Stimulated activated CD8-positive, alpha-beta memory T cell treated with anti-CD3 and anti-CD28 coated beads, Interleukin-7, amount 100 ng/mL, for 48 hours (primary cell): ENCODE measurements at places on chromosomes 12 and 14.
A peak's percentile ranks its signal among the peaks of the same experiment; 100 is the strongest.

DNA sequence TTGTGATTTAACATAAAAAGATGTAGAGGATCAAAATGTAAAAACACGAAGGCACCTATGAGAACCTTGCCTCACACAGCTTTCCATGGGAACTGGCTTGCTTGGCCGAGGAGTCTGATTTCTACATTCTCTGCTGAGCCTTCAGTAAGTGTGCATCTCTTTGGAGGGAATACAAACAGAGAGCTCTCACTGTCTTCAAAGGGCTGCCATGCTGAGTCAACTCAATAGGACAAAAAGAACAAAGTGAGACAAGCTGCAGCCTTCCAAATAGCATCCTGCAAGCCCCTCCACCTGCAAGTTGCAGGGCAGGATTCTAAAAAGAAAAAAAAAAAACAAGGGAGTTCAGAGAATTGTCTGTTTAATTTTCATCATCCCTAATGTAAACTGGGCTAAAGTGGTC is 411.9 kb downstream of the NELL2 start:
- DNase-seq: no peak

- DNase-seq: no peak
These were observed 245.1 kb upstream of the AVPR1A start for GRCh38 chr12:63396135-63396534.

DNA sequence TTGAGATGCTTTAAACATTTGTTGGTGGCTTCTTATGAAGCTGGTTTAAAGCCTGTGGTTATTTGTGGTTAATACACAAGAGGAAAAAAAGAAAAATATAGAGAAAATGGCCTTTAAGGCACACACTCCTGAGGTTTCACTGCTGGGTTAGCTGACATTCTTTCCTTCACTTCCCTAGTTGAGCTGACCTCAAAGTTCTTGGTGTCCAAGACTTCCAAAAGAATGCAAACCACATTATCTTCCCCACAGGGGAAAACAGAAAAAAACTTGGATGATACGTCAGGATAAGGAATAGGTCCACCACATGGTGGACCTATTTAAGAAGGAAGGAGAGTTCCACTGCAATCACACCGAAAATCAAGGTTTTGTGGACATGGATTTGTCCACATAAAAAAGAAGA is 94.3 kb downstream of the SLC25A21 start:
- DNase-seq: no peak

- DNase-seq: no peak
These were observed 3.4 kb upstream of the SLCO1A2 start for GRCh38 chr12:21337959-21338744.

DNA sequence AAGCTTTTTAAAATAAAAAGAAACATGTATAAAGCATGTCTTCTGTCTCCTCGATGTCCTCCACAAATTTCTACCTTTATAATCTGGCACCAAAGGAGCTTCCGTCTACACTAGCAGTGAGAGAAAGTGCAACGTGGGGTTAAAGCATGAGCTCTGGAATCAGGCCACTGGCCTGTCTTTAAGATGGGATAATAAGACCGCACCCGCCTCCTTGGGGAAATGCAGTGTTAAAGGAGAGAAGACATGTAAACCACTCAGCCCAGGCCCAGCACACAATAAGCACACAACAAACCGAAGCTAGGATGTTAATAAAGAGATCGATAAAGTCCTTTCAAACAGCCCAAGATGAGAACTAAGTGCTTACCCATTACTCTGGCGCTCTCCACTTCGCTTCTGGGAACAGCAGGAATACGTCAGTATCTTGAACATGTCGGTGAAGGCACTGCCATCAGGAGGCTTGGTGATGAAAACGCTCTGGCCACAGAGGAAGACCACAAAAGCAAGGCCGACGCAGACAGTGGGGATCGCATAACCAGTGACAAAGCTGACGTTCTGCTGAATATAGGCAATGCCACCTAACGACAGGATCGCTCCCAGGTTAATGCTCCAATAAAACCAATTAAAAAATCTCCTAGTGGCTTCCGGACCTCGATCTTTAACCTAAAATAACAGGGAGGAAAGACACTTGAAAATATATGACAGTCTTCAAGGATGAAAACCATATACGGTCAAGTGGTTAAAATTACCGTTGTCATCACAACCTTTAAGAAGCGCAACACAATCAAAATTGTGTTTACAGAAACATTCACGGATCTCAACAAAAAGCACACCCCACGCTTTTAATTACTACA is 9.1 kb downstream of the SLC15A4 start:
- no peak for DNase-seq

DNA sequence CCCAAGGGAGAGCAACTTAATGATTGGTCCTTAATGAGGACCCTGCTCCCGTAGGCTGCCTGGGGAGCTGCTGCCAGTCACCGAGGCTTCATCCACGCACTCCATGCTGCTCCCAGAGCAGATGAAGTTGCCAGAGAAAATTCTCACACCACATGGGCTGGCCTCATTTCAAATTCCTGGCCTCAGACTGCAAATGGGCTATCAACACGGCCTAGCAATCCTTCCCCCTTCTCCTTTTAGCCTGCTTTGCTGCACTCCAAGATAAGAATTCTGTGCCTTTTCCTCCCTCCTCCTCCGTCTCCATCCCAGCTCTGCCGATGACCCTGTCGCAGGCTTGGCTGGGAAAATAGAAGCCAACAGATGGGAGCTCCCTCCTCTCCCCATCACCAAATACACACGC is 10.8 kb upstream of the DGLUCY start:
- no peak for DNase-seq

GRCh38 chr12:22627371-22627770 is 2.4 kb downstream of the ETNK1 start:
- no peak for DNase-seq

DNA sequence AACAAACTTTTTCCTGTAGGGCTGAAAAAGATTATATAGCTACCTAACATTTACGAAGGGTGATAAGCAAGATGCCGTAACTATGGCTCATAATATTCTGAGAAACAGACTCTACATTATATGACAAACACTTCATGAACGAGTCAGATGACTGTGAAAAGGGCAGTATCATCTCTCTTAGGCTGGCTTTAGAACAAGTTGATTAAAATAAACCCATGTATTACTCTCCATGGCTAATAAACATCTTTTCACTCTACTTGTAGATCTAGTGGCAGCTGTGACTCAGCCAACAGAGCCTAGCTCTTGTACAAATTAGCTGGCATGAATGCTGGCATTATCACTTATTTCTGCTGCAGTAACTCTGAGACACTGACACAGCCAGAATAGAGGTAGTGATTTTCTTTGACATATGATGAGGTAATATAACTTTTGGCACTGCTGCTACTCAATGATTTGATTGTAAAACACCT is 47.1 kb downstream of the SLC2A13 start:
- no peak for DNase-seq

GRCh38 chr12:3035815-3036702 is 41.1 kb upstream of the TSPAN9 start:
- DNase-seq: no peak

DNA sequence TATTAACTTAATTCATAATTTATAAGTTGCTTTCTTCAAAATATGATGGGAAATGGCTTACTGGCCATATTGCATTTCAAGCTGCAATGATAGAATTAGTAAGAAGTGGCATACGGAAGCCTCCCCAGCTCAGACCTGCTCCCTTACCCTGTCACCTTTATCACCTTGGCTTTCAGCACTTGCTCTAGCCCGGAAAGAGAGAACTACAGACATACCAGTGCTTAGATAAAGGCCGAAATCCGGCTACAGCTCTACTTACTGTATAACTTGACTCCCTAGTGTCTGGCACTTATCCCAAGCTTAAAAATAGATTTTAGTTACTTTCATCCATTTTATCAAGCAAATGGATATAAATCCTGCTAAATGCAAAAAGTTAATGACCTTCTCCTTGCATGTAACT is 42.5 kb downstream of the PKP2 start:
- DNase-seq: no peak

DNA sequence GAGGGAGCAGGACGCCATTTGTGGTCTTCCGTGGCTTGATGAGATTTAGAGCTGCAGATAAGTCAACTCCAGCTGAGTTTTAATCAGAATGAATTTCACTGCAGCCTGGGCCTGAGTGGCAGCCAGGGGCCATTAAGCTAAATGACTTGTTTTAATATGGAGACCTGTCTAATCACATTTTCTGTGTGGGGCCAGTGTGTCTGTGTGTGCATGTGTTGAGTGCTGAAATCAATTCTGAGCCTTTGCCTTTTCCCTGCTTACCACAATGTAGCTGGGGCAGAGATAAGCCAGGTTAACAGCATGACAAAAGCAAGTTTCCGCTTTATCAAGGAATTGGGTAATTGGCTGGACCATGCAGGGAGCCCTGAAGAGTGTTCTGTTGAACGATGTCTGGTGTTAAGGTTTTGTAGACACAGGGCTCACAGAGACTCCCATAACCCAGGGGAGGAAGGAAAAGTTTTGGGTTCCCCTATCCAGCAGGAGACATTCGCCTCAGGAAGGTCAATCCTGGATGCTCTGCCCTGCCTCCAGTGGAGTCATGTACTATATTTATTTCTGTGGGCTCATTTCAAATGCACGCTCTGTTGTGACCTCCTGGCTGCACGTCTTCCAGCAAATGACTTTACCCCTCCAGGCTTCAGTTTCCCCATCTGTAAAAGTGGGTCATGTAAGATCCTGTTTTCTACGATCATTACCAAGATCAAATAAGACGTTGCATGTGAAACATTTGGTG is 24.2 kb downstream of the RPH3A start:
- no peak for DNase-seq

- DNase-seq: peak; percentile 75
These were observed 19.7 kb downstream of the VDR start for GRCh38 chr12:47885012-47885501.

DNA sequence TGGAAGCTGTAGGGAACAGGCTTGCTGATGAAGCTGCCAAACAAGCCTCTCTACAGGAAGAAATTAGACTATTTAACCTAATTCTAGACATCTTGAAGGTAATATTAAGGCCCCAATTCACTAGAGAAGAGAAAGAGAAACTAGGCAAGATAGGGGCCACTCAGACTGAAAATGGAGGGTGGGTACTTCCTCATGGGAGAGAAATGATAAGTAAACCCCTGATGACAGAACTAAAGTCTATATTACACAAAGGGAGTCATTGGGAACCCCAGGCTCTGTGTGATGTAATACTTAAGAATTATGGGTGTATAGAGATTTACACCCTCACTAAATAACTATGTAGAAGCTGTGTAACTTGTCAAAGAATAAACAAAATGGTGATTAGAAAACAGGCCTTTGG is 64.3 kb downstream of the APOBEC1 start:
- no peak for DNase-seq

DNA sequence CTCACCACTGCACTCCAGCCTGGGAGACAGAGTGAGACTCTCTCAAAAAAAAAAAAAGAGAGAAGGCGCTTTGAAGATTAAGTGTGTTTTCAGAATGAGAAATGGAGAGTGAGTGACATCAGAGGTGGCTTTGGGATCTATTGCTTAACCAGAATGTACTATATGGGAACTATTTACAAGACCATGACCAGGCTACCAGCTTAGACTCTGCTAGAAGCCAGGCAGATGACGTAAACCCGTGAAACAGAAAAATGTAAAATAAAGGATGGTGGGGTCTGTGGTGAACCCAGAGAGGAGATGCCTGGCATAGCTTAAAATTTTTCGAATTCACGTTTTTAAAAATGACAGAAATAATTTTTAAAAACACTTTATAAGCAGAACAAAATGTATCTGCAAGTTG is 82.0 kb downstream of the IFT43 start:
- DNase-seq: no peak

DNA sequence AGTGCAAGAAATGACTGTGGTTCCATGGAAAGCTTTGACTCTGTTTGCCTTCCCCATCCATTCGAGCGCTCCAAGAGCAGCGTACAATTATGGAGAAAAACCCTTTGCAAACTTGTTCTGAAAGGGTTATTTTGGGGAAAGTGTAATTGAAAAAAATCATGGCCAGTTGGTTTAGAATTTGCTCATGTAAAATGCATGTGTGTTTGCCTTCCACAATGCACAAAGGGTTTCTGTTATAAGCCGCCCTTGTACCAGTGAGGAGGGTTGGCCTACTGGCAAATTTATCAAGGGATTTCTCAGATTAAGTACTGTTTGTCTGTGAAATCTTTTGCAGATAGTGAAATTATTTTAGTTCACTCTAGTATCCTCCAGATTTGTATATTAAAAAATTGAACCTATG is 62.7 kb upstream of the PELI2 start:
- no peak for DNase-seq

DNA sequence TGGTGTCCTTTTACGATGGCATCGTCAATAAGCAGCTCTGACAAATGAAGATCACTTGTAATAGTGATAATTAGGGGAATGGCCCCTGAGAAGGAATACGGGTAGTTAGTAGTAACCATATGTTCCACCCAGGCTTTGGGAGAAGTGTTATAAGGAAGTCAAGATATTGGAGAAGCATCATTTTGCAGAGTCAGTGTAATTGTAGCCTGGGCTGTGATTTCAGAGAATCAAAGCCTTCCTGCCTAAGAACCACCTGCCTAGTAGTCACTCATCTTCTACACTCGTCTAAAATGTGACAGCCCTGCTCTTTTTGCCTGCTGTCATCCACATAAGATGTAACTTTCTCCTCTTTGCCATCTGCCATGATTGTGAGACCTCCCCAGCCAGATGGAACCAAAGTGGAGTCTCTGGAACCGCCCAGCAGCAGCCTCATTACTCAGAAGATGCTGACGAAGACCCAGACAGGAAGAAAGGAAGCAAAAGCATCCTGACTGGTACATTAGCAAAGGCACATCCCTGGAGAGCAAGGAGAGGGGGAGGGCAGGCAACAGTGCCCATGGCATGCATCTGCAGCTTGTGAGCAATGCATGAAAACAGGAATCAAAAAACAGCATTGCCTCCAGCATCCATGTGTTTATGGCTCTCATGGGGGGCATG is 12.6 kb upstream of the EDDM3A start:
- no peak for DNase-seq

DNA sequence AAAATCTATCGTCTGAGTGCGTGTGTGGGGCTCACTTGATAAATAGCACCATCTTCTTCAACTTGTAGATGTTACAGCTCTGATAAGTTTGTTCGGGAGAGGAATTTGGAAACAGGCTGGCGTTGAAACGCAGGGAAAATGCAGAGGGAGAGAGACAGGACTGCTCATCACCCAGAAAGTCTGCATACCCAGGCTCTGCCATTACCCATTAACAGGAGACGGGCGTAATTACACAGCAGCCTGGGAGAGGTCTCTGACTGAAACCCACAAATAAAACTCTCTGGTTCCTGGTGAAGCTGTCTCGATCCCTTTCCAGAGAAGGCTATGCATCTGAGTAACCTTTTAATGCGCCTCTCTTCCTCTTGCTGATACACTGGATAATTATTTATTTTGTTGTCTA is 547.3 kb downstream of the BCL11B start:
- no peak for DNase-seq

DNA sequence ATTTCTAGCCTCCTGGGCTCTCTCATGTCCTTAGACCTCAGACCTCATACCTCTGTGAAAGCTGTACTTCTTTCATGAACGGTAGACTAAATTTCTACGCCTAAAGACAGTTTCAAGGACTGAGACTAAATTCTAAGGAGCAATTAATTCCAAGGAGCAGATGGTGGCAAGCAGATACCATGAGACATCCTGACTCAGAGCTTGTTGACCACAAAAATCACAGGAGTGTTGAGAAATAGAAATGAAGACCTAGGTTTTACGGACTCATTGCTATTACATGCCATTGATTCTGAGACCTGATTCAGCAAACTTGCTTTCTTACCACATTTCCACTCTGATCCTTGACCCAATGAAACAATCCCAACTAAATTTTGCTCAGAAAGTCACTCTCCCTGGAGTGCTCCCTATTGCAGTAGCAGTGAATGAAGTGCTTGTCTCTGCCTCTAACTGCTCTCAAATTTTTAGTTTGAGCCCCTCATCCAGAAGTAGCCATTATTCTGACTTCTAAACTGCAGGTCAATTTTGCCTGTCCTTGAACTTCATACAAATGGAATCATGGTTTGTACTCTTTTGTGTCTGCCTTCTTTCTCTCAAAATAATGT is 52.0 kb downstream of the PEX5 start:
- DNase-seq: no peak
